Activated CD8-positive, alpha-beta memory T cell treated with anti-CD3 and anti-CD28 coated beads for 4 hours (primary cell): ENCODE measurements at places on chromosomes 2 and 18.

- no peak for DNase-seq
Measured at GRCh38 chr18:50559752-50560680, at the start of gene MAPK4. Gene MAPK4, plus strand, starts transcription at chr18:50560087. Its CDS starts 103,872 bp downstream, at chr18:50663959.

DNA sequence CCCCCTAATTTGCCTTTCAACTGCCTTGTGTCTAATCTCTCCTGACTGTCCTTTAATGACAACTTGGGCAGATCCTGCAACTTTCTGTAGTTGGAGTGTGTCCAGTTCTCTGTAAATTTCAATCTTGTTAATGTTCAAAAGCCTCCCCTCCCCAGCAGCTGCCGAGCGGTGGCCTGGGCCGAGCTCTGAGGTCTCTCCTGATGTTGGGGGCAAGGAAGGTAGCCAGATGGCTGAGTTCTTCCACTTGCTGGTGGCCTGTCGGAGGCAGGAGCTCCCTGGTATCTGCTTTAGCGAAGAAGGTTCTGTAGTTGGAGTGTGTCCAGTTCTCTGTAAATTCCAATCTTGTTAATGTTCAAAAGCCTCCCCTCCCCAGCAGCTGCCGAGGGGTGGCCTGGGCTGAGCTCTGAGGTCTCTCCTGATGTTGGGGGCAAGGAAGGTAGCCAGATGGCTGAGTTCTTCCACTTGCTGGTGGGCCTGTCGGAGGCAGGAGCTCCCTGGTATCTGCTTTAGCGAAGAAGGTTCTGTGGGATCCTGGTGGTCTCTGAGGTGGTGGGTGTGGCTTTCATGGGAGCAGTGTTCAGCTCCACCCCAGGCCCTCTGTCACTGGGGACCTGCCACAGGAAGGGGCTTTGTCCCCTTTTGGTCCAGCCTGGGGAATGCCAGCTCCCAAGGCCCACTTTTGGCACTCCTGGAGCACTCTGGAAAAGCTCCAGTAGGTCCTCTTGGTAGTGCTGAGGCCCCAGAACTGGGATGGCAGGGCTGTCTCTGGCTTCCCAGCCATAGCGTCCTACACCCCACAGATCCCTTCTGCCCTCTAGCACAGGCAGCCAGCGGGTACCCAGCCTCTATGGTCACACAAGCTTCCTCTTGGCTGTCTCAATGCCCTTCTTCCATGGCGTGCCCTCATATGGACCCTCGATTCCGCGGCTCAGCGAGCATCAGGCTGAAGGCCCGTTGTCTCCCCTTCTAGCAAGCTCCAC lies 211.9 kb downstream of the ALPK2 start:
- DNase-seq, result no peak

DNA sequence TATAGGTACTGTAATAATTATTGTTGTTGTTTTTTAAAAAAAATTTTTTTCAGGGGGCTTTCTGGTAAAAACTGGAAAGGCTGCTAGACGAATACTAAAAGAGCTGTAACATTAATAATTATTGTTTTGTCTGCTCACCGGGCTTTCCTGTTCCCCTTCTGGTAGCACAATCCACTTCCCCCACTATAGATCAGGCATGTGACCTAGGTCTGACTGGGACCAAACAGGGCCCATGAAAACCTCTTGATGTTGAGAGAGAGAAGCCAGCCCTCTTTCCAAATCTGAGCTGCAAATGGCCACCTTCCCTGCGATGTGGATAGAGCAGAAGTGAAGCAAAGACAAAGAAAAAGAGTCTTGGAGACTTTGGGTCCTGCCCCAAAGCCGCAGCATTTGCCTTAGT lies 23.4 kb downstream of the SH2D6 start:
- DNase-seq, result no peak

DNA sequence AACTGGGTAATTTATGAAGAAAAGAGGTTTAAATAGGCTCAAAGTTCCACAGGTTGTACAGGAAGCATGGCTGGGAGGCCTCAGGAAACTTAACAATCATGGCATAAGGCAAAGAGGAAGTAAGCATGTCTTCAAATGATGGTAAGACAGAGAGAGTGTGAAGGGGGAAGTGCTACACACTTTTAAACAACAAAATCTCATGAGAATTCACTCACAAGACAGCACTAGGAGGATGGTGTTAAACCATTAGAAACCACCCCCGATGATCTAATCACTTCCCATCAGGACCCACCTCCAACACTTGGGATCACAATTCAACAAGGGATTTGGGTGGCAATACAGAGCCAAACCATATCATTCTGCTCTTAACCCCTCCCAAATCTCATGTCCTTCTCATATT lies 34.9 kb downstream of the CFAP210 start:
- DNase-seq, result no peak

DNA sequence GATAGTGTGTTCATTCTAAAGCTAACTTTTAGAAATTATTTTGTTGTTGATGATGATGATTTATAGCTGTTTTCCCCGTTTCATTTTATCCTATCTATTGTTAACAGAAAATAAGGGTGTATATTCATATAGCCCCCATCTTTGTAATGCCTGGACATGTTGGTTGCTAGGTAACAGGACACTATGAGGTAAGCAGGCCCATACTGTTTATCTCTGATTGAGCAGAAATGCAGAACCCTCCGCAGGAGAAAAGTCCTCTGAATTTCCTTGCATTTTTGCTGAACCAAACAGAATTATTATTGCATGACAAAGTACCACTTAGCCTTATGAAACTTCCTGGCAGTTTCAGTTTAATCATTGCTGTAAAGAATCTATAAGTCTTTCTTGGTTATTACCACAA lies 339.4 kb downstream of the DCC start:
- no peak for DNase-seq

GRCh38 chr2:2192091-2192955 lies 138.8 kb downstream of the MYT1L start:
- no peak for DNase-seq

GRCh38 chr2:65478498-65479135 lies 46.2 kb upstream of the SPRED2 start:
- no peak for DNase-seq

DNA sequence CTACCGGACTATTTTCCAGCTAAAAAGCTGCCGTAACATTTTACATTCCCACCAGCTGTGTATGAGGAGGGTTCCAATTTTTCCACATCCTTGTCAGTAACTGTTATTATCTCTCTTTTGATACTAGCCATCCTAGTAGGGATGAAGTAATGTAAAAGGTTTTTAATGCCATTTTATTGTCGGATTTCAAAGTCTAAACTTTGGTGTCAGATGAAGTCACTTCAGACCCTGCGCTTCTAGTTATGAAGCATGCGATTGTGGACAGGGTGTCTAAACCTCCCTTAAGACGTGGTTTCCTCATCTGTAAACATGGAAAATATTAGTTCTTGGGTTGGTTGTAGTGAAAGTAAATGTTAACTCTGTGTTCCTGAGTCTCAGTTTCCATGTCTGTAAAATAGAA lies 4.7 kb downstream of the DGKD start:
- DNase-seq, result no peak

- DNase-seq, result no peak
Measured at GRCh38 chr2:200137271-200137670, 169.2 kb upstream of the SPATS2L start.

GRCh38 chr18:35936951-35937350 lies 35.5 kb upstream of the RMP24 start:
- no peak for DNase-seq

GRCh38 chr18:49566217-49566770 lies 4.4 kb downstream of the LIPG start:
- DNase-seq, result no peak

DNA sequence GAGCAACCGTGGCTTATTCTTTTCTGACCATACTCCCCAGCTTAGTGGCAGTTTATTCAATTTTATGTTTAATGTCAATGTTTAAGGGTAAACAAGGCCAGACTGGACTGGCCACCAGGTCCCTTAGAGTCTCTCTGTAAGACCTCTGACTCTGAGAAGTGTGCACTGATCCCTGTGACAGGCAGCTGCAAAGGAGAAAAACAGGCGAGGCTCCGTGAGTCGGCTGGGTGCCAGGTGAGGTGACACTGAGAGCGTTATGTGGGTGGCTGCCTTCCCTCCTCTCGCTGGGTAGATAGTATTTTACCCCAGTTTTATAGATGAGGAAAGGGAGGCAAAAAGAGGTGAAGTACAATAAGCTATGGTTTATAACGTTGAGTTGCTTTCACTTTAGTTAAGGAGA lies 139.4 kb upstream of the HDAC4 start:
- no peak for DNase-seq

DNA sequence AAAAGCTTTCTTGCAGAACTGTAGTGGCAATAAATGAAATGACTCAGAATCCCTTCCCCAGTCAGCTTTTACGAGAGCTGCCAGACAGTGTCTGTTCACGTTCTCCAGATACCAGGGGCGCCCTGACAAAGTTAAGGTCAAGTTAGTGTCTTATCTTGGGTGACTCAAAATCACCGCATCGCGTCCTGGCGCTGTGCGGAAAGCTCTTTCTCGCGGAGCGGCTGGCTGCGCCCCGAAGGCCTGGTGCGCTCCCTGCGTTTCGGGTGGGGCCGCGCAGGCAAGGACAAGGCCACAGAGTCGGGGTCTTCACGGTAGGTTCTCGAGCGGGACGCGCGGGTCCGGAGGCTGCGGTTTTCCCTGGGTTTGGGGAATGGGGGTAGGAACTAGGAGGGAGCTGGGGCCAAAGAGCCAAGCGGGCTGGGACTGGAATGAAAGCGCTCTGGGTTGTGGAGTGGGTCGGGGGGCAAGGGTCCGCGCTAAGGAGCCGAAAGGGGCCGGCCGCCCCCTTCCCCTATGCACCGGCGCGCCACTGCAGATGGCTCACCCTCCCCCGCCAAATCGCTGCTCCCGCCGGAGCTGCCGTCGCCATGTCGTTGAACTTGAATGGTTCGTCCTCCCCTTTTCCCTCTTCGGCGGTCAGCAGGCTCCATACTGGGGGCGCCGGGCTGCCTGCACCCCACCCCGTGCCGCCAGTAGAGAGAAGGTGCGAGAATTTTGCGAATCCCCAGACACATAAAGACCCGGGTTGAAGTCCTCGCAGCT lies 2.6 kb upstream of the HOXD11 start:
- DNase-seq, result no peak

DNA sequence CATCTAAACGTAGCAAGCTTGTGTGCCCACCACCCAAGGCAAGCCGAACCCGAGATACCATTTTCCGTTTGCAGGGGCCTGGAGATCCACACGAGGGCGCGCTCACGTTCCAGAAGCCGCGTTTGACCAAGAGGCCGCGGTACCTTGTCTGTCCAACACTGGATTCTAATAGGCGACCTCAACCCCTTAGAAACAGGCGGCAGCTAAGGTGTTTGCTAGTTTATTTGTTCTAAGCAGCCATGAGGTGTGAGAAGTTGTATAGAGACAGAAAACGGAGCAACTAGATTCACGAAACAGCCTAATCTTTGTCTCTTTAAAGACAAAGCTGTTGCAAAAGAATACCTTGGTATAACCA lies 4.2 kb downstream of the HOXD11 start:
- no peak for DNase-seq

GRCh38 chr2:196957881-196958525 lies 31.5 kb upstream of the PGAP1 start:
- no peak for DNase-seq

- DNase-seq, result no peak
Measured at GRCh38 chr2:218289639-218290315, 2.5 kb downstream of the TMBIM1 start.

GRCh38 chr2:204441316-204441715 lies 104.0 kb upstream of the PARD3B start:
- no peak for DNase-seq

GRCh38 chr2:41736586-41736985 lies 311.2 kb upstream of the PKDCC start:
- no peak for DNase-seq

GRCh38 chr2:71714601-71715240 lies 261.4 kb downstream of the DYSF start:
- no peak for DNase-seq

DNA sequence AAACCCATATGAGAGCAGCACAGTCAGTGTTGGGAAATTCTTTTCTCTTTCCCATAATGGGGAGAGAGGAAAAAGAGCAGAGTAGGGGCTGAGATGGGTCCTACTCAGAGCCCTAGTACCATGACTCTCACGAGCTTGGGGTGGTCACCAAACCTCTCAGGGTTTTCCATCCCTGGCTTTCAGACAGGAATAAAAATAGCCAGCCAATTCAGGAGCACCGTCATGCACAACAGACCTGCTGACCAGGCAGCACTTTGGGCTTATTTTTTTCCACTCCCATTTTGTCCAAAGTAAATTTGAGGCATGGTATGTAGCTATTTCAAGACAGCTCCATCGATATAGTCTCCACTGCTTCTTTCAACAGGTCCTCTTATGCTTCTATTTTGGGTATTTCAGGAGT lies 86.4 kb downstream of the TGFA start:
- DNase-seq, result no peak

- DNase-seq, result no peak
Measured at GRCh38 chr18:6629635-6630140, 99.8 kb upstream of the ARHGAP28 start.

DNA sequence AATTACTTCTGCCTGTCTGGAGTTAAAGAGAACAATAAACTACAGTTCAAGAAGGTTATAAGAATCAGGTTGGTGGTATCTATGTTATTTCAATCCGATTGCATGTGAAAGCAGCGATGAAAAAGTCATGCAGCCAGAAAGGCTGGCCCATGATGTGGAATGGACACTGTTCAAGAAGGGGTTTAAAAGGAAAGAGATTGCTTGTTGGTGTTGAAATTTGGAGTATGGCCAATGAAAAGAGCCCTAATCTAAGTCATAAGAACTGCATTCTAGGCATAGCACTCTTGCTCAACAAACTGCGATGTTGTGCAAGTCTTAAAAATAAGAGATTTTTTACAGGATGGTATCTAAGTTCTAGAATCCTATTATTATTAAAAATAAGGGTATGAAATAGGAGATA lies 61.3 kb downstream of the EFEMP1 start:
- no peak for DNase-seq

- DNase-seq, result no peak
Measured at GRCh38 chr2:37665604-37666362, 5.7 kb downstream of the CDC42EP3 start.

GRCh38 chr2:226185616-226186211 lies 613.9 kb downstream of the IRS1 start:
- DNase-seq, result no peak

- no peak for DNase-seq
Measured at GRCh38 chr2:65204461-65205210, 23.0 kb upstream of the ACTR2 start.

GRCh38 chr2:17804358-17804757 lies 11.9 kb upstream of the MSGN1 start:
- DNase-seq, result no peak

DNA sequence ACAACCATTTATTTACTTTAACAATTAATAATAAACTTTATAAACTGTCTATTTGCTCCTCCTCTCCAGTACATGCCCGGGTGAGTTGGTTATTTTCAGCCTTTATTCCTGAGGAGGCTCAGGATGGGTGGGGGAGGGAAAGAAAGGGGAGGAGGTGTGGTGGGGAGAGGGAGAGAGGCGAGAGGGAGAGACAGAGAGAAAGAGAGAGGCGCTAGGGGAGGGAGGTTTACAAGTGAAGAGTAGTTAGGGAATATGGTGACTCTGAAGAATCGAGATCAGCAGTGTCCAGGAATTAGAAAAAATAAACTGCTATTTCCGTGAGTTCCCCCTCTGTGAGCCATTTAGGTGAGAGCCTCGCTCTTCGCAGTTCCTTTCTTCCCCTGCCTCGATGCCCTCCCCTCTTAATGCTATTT lies 138.9 kb downstream of the MEIS1 start:
- DNase-seq, result no peak
